ENCODE measurements at places on chromosomes 2 and 18. TPM values are rescaled to one million over a fixed set of nuclear protein-coding genes. Genes with fewer than 3 reads are reported as not detected.

GRCh38 chr18:71831039-71831438, 713.1 kb downstream of the CBLN2 start:
- DNase-seq: peak; percentile 35

GRCh38 chr2:110777531-110778311, 45.3 kb downstream of the ACOXL start:
- DNase-seq: no peak

The ACMSD gene
- polyA plus RNA-seq: 49.0 TPM

The CFAP221 gene
- 35.1 TPM for polyA plus RNA-seq
